ENCODE measurements at places on chromosomes 3 and 15. TPM values are rescaled to one million over a fixed set of nuclear protein-coding genes. Genes with fewer than 3 reads are reported as not detected.

Gene PROK2
- not detected for total RNA-seq

Gene AGBL1
- not detected for total RNA-seq

Gene LRRIQ4
- 0.09 TPM for total RNA-seq

Gene GOLGA6B
- not detected for total RNA-seq

Gene FYTTD1
- total RNA-seq = 53.2 TPM

Gene SLC22A13
- 0.47 TPM for total RNA-seq

Gene NRROS
- 38.2 TPM for total RNA-seq

Gene SLC15A2
- 0.95 TPM for total RNA-seq

Gene IQCH
- 1.6 TPM for total RNA-seq

Gene DNAH12
- total RNA-seq = not detected

Gene SPTSSB
- total RNA-seq = not detected

Gene MAP6D1
- 2.1 TPM for total RNA-seq

Gene MYH15
- total RNA-seq = not detected

Gene ZDHHC23
- 2.4 TPM for total RNA-seq

Gene KLHL6
- 44.9 TPM for total RNA-seq

Gene PIF1
- 20.9 TPM for total RNA-seq

Gene ITIH4
- total RNA-seq = 3.6 TPM

Gene CCDC9B
- 0.54 TPM for total RNA-seq

Gene IL12A
- total RNA-seq = 0.21 TPM

Gene CIB2
- 1.5 TPM for total RNA-seq

Gene ARPP19
- 191 TPM for total RNA-seq

Gene PGBD4
- 3.7 TPM for total RNA-seq

Gene FHIT
- total RNA-seq = 23.8 TPM

Gene CFAP100
- total RNA-seq = not detected

Data from activated CD4-positive, alpha-beta T cell treated with anti-CD3 and anti-CD28 coated beads, Interleukin-2, amount 10 ng/mL, durations not matched to agents 24 days and 14 days (primary cell).